Peyer's patch (tissue), 4 donors: ENCODE measurements at places on chromosomes 5 and 9. TPM values are rescaled to one million over a fixed set of nuclear protein-coding genes. Genes with fewer than 3 reads are reported as not detected.
A peak's percentile ranks its signal among the peaks of the same experiment; 100 is the strongest.

The ARL14EPL gene
- total RNA-seq, result not detected

The CCNO gene
- 2.5 TPM for total RNA-seq

The LHX2 gene
- not detected for total RNA-seq

The FOXD4L6 gene
- not detected for total RNA-seq

The GDNF gene
- not detected for total RNA-seq

The PPP3R2 gene
- not detected for total RNA-seq

The FRMD3 gene
- 41.3 TPM for total RNA-seq

The DCAF10 gene
- total RNA-seq, result 23.4 TPM

The RAI14 gene
- 182 TPM for total RNA-seq

The CCDC183 gene
- 69.9 TPM for total RNA-seq

The OGN gene
- total RNA-seq, result 9.7 TPM

The TXN gene
- 136 TPM for total RNA-seq

The VLDLR gene
- total RNA-seq, result not detected

- DNase-seq, result no peak
Measured at GRCh38 chr5:82439750-82440445, 161.7 kb upstream of the RPS23 start.

DNA sequence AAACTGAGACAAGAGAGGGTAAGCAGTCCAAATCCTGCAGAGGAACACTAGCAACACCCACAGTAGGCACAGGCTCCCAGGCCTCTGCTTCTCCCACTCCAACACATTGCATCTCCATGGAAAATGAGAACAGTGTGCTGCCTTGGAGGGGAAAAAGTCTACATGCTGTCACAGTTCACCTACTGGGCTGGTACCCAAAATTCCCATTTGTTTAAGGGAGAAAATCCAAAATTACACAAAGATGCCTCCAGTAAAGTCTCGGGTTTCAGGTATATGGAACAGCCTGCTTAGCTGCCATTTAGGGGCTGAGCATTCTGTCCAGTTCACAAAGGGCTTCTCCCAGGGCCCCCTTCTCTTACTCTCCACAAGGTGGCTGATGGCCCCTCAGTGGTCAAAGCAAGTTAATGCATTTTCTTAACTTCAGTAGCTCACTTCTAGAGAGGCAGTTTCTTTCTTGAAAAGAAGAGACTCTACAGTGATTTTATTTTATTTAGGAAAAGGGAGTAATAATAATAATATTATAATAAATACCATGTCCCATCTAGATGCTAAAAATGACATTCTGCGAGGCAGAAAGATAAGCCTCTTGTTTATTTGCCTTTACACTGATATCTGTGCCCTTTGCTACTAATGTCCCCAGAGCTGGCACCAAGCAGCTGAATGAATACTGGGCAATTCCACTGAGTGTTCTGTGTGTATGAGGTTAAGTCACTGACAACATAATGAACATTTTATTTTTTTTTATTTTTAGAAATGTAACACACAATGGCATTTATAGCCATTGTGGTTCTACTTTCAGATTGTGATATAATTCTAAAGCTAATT is 89.4 kb downstream of the RGS7BP start:
- no peak for DNase-seq

DNA sequence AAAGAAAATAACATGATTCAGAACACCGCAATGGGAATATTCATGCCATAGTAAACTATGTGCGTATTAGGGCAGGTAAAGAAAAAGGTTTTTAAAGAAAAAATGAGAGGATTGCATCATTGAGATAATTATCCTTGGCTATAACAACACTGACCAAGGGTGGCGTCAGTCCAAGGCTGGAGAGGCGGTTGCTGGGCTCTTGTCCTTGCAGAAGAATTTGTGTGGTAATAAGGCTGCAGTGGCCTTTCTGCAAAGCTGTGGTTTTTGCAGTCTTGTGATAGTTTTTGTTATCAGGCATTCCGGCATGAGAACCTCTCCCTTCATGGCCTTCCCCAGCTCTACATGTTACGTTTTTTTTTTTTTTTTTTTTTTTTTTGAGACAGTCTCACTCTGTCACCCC is 14.0 kb downstream of the BOD1 start:
- DNase-seq, result no peak

- DNase-seq, result no peak
Measured at GRCh38 chr5:95110118-95110517, 174.8 kb downstream of the MCTP1 start.

GRCh38 chr9:88938189-88938588 is 53.1 kb upstream of the S1PR3 start:
- no peak for DNase-seq

DNA sequence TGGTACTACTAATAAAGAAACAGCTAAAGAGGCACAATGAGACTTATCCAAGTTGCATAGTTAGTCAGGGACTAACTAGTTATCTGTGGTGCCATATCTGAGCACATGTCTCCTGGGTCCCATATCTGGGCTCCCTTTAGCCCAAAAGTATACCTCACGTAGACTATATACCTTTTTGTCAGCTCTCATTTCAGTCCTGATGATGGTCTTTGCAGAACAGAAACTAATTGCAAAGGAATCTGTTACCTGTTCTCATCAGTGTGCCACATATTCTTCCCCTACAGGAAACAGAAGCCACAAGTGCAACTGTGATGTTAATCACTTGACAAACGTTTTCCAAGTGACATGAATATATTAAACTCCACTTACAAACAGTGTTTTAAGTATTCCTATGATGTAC is 395.2 kb downstream of the KIAA0825 start:
- no peak for DNase-seq

- DNase-seq, result peak; percentile 83
Measured at GRCh38 chr5:150209099-150209635, 19.3 kb downstream of the SLC6A7 start.

- DNase-seq, result no peak
Measured at GRCh38 chr5:115271295-115272050, 8.8 kb upstream of the PGGT1B start.

DNA sequence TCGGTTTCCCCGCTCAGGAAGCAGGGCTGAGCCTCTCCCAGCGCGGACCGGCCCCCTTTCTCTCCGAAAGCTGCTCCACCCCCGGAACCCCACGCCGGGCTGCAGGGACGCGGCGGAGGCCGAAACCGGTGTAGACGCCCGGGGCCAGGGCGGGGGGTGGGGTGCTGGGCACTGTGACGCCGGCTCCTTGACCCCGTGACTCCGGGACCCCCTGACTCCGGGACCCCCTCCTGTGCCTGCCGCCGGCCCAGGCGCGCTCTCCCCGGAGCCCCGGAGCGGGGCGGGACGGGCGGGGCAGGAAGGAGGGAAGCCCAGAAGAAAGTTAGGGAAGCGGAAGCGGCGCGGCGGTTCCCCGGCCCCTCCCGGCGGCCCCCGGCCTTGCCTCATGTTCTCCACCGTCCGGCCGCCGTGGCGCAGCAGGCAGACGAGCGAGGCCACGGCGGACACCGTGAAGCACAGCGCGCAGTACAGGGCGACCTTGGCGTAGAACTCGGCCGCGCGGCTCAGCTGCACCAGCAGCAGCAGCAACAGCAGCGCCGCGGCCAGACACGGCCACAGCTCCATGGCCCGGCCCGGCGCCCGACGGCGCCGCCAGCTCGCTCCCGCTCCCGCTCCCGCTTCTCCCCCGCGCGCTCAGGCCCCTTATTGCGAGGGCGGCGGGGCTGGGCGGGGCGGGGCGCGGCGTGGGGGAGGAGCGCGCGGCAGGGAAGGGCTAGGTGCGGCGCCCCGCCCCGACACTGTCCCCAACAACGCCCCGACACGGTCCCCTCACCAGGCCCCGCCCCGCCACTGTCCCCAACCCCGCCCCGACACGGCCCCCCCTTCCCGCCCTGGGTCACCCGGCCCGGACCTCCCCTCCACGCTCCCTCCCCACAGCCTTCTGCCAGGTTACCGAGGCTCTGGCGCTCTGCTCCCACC is at the start of gene AGPAT2:
Gene AGPAT2, minus strand, starts transcription at position 664 of the 918 bp plus-strand sequence. Its CDS starts 100 bp downstream, at position 564.
- peak; percentile 93 for DNase-seq

DNA sequence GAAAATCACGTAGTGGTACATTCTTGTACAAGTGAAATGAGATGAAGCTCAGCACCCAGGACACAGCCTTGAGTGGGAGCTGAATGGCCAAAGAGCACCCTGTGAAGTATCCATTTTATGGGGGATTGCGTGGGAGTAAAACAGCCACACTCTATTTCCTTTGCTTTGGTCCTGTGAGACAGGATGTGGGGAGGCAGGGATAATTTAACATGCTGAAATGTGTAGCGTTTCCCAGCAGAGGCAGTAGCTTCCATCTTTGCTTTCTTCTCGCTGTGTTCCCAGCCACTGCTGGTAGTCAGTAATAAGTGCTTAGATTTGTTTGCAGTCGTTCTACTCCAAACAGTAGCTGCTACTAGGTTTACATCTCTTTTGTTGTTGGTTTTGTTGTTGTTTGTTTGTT is 4.4 kb downstream of the IL31RA start:
- no peak for DNase-seq

DNA sequence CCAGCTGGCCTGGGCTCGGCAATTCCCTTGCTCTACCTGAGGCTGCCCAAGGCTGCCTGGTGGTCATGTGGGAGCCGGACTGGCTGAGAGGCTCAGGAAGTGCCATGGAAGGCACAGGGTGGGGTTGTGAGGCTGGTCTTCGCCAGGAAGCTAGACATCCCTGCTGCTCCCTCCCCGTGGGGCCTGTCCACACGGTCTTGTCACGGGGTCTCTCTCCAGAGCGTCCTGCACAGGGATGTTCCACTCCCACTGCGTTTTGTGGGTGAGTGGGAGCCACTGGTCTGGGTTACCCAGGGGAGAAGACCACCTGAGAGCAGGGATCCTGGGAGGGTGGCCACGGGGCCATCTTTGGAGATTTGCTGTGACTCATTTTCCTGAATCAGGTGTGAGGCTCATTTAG is 11.6 kb downstream of the GADD45G start:
- DNase-seq, result no peak

DNA sequence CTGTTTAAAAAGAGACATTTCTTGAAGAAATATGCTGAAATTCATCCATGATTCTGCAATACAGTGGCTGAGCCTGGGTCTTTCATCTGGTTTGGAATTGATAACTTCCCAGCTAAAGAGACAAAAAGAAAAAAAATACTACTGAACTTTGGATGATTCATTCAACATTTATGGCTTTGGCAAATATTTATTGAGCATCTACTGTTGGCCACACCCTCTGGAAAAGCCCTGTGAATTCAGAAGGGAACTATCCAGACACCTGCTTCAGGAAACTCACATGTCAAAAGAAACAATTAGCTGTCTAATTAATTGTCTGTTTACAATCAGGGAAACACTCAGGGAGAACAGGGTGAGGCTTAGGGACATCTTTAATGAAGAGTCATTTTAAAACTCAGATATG is 17.8 kb upstream of the ZNF622 start:
- DNase-seq, result no peak

DNA sequence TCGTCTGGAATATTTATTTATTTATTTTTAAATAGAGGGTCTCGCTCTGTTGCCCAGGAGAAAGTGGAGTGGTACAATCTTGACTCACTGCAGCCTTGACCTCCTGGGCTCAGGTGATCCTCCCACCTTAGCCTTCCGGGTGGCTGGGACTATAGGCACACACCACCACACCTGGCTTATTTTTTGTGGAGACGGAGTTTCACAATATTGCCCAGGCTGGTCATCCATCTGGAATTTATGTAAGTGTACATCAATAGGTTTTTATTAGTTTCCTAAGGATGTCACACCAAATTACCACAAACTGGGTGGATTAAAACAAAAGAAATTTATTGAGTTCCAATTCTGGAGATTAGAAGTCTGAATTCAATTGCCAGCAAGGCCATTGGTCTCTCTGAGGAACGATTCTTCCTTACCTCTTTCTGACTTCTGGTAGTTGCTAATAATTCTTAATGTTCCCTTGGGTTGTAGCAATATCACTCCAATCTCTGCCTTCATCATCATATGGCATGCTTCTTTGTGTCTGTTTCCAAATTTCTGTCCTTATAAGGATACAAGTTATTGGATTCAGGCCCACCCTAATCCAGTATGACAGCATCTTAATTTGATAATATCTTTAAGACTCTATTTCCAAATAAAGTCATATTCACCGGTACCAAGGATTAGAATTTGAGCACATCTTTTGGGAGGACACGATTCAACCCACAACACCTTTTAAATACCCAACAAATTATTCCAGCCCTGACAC is 16.3 kb upstream of the RAD23B start:
- no peak for DNase-seq

GRCh38 chr5:105274079-105274478 is 1711.5 kb upstream of the NUDT12 start:
- no peak for DNase-seq

- DNase-seq, result no peak
Measured at GRCh38 chr5:111232311-111233051, 8.3 kb downstream of the CAMK4 start.

DNA sequence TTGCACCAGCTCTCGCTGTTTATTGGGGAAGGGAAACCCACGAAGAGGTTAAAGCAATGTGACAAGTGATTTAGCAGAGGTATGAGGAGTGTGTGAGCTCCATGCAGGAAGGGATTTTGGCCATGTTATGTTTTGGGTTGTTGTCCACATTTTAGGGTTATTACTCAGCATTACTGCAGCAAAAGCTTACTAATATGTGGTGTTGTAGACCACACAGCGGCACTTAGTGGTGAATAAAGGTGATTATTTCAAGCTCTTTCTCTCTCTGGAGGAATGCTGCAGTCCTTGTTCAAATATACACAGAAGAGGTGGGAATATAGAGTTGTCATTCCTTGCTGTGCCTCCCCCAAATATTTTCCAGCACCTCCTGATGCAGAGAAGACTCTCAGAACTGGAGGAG is 29.7 kb upstream of the AKNA start:
- no peak for DNase-seq

DNA sequence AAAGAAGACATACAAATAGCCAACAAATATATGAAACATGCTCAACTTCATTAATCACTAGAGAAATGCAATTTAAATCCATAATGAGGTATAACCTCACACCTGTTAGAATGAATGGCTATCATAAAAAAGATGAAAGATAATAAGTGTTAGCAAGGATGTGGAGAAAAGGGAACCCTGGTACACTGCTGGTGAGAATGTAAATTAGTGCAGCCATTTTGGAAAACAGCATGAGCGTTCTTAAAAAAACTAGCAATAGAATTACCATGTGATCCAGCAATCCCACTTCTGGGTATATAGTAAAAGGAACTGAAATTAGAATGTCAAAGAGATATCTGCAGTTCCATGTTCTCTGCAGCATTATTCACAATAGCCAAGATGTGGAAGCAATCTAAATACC is 64.2 kb upstream of the CEP78 start:
- no peak for DNase-seq

- DNase-seq, result no peak
Measured at GRCh38 chr9:125990793-125991220, 243.6 kb downstream of the PBX3 start.
